Colonic mucosa (tissue), 4 donors: ENCODE measurements at places on chromosomes 1 and 21. TPM values are rescaled to one million over a fixed set of nuclear protein-coding genes. Genes with fewer than 3 reads are reported as not detected.

DNA sequence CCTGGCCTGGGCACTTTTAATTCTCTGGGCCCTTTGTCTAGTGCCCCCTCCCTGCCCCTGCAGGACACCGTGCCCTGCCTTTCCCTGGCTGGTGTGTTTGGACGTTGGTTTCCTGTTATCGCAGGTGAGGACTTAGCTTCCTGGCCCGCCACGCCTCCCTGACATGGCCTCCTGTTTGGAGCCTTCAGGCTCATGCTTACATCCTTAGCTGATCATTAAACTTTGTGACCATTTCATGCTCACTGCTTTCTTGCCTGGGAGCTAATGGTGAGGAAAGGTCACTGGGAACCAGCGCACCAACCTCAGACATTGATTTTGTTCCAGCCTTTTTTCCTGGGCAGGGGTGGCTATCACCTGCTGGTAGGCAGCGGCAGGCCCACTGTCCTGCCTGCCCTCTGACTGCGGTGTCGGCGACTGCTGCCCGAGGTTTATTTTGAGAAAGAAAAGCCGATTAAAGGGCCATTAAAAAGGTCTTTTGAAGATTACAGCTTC, 3.7 kb downstream of the PFKL start:
- peak; percentile 84 for DNase-seq

- DNase-seq, result no peak
Observed at GRCh38 chr1:44086692-44087474, 31.7 kb upstream of the KLF17 start.

- DNase-seq, result no peak
Observed at GRCh38 chr1:172909606-172910326, 141.0 kb downstream of the TNFSF18 start.

- DNase-seq, result no peak
Observed at GRCh38 chr1:195591917-195592672, 1016.1 kb downstream of the KCNT2 start.

The THEM5 gene
- total RNA-seq, result not detected

The GRHL3 gene
- 0.64 TPM for total RNA-seq

DNA sequence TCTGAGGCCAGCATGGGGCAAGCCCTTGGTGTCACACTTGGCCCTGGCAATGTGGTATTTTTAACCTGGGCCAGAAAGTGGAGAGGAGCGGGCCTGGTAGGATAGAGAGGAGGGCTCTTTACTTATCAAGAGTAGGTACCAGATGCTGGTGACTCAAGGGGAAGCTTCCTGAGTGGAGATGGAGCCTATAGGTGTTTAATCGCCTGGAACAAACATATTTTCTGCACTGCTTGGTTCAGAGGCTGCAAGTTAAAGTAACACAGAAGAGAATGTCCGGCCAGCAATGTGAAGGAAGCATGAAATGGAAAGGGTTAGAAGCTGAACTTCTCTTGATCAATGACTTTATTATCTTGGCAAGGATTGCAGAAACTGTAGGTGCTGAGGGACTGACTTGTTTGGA, 74.3 kb downstream of the DDR2 start:
- DNase-seq, result no peak

The CFHR2 gene
- not detected for total RNA-seq

- no peak for DNase-seq
Observed at GRCh38 chr1:106651028-106651762, 405.3 kb upstream of the PRMT6 start.

DNA sequence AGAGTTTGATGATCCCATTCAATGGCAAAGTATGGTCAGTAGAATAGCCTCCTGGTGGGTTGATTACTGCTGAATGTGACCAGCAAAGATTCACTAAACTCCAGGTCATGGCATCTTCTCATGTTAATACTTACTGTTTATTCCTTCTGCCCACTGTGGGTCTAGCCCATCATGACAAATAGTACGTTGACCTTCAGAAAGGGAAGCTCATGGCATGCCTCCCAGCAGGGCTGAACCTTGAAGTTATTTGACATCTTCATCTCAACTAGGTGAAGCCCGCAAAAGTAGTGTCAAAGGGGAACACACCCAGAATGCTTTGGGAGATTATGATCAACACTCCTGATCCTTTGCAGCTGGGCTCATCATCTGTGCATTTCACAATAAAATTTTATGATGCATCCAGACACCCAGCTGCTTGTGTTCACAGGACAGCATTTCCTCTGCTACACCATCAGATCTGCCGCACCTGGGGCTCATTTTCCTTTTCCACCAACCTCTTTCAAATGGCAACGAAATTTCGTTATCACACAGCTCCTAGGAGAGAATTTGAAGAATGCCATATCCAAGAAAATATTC, 49.6 kb downstream of the HLX start:
- no peak for DNase-seq

DNA sequence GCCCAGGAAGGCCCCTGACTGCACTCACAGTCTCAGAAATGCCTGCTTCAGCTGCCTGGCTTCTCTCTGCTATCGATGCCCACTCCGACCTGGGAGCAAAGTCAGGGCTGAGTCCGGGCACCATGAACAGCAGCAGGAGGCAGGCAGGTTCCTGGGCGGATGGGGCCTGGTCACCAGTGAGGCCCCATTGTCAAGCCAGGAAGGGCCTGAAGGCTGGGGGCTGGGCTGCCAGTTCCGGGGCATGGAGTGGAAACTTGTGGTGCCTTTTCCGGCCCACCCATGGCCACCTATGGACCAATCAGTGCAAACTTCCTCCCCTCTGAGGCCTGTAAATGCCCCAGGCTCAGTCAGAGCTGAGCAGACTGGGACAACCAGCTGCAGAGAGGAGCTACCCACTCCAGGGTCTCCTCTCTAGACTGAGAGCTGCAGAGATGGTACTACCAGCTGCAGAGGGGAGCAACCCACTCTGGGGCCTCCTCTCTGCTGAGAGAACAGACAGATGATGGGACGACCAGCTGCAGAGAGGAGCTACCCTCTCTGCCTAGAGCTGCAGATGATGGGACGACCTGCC, 286.5 kb downstream of the SMYD3 start:
- no peak for DNase-seq

- no peak for DNase-seq
Observed at GRCh38 chr21:45819478-45820170, 161.9 kb upstream of the COL6A1 start.

DNA sequence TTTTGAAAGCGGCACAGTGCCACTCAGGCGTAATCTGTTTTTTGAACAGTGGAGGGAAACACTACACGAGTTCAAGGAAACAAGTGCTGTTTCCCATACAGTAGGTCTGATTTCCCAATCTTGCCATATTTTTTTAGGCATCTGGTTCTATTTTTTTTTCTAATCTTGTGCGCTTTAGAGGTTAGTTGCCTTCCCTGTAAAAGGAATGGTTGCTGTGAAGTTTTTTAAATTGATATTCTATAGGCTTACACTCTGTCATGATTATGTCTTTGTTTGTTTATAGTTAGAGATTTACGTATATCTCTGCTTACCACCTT, 1.2 kb downstream of the NASP start:
- DNase-seq, result no peak

The RHBG gene
- total RNA-seq, result 0.12 TPM

DNA sequence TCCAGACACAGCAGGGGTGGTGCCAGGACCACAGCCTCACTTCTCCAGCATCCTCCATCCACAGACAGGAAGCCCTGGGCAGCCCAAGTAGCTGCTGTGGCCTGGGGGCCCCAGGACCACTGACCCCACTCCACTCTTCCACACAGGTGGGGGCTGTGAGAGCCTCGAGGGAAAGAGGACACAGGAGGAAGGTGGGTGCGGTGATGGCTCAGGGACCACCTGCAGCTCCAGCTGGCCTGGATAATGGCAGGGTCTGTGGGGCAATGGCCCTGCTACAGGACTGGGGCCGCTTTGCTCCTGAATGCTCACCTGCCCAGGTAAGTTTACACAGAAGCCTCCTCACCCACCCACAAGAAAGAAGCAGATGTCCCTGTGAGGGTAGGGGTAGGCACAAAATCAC, 18.3 kb upstream of the PRSS38 start:
- DNase-seq, result no peak

The CAPZA1 gene
- 178 TPM for total RNA-seq

- no peak for DNase-seq
Observed at GRCh38 chr1:77776007-77776700, 3.3 kb upstream of the MIGA1 start.

The METTL18 gene
- 6.4 TPM for total RNA-seq

DNA sequence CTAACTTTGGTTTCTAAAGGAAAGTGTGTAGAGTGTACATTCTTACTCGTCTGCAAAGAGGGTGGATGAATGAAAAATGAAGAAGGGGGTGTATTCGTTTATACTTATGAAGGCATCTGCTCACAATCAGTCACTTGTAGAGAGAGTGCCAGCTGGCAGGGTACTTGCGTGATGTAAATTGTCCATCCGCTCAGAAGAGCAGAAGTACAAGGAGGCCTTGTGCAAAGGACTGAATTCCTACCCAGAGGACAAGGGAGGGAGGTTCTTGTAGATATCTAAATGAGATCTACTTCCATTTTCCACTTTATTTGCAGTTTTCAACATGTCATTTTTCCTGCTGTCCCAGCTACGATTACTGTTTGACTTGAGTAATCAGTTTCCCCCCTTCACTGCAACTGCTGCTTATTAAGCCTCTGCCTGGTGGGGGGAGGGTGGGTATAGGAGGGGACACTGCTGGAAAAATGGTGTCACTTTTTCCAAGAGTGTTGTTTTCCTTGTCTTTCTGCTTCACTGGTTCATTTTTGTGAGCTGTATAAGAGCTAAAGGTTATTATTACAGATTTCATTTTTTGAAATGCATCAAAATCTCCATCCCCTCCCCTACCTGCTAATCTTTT, 67.3 kb downstream of the LAMC1 start:
- peak; percentile 38 for DNase-seq

The SLC2A5 gene
- total RNA-seq, result 4.9 TPM

- no peak for DNase-seq
Observed at GRCh38 chr1:183444243-183444642, 26.1 kb upstream of the NMNAT2 start.

The KCNJ10 gene
- 0.29 TPM for total RNA-seq

- DNase-seq, result no peak
Observed at GRCh38 chr1:165965857-165966256, 138.4 kb downstream of the UCK2 start.

GRCh38 chr1:70248729-70249128, 27.5 kb downstream of the SRSF11 start:
- DNase-seq, result no peak

GRCh38 chr1:53110370-53111072, 31.9 kb downstream of the SLC1A7 start:
- DNase-seq, result no peak

DNA sequence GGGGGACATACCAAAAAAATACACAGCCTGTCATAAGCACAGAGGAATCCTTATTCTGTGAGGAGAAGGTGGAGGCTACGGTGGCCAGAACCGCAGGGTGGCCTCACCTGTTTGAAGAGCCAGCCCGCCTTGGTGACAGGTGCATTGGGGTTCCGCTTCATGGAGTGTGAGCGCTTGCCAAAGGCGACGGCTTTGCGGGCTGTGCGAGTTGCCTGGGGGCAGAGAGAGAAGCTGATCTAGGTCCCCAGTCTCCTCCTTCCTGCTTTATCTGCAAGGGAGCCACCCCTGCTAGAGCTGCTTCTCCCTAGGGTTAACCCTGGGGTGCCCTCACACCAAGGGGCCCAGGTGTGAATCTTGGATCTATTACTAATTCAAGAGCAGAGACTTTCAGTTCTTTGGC, 54.3 kb upstream of the GOLT1A start:
- no peak for DNase-seq

DNA sequence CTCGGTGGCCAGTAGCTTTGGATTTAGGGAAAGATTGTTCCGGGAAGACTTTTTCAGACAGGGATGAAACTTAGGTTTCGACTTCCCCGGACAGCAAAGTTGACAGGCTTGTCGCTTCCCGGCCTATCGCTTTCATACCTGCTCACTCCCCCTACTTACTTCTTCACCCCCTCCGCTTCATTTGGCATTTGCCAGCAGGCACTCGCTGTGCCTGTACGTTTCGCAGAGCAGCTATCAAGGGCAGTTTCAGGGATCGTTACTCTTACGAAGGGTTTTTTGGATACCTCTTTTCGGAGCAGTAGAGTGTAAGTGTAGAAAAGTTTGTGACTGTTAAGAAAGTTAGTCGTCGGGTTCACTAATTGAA, 393 bp downstream of the BLZF1 start:
- DNase-seq, result peak; percentile 28

GRCh38 chr1:201313086-201313485, 29.8 kb downstream of the PKP1 start:
- DNase-seq, result no peak

- no peak for DNase-seq
Observed at GRCh38 chr21:39750670-39751069, 5.7 kb downstream of the IGSF5 start.

GRCh38 chr1:77039739-77040138, 172.5 kb downstream of the ST6GALNAC5 start:
- DNase-seq, result no peak

- DNase-seq, result peak; percentile 37
Observed at GRCh38 chr1:10431070-10431730, 967 bp downstream of the CENPS start.

The SERPINC1 gene
- 0.29 TPM for total RNA-seq

DNA sequence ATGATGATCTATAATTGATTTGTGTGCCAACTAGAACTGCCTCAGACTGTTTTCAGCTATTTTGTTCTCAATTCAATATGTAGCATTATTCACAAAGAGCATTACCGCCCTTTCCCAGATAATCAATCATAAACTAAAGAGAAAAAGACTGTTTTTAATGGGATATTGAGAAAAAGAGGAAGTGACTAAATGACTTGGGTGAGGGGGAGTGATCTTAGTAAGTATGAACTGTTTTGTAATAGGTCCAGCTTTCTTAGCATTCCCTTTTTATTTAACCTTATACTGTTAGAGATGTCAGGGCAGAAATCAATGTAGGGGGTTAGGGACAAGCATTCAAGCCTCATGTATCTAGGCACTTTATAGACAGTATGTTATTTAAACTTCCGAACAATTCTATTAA, 157.8 kb upstream of the DPYD start:
- no peak for DNase-seq

The GPX7 gene
- total RNA-seq, result 6.0 TPM

DNA sequence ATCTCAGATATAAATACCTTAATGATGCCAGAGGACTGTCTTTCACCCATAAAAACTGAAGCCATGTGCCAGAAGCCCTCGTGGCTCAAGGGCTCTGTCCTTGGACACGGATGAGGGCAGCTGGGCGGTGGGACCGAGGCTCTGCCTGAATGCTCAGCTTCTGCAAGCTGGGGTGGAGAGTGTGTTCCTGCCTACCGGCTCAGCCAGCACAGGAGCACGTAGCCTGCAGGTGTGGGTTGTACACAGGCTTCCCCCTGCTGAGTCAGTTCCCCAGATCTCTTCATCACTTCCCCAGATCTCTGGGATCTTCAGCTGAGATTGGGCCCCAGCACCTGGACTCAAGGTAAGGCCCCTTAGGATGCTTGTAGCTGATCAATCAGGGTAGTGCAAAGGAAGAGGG, 15.4 kb downstream of the KCNJ15 start:
- no peak for DNase-seq

DNA sequence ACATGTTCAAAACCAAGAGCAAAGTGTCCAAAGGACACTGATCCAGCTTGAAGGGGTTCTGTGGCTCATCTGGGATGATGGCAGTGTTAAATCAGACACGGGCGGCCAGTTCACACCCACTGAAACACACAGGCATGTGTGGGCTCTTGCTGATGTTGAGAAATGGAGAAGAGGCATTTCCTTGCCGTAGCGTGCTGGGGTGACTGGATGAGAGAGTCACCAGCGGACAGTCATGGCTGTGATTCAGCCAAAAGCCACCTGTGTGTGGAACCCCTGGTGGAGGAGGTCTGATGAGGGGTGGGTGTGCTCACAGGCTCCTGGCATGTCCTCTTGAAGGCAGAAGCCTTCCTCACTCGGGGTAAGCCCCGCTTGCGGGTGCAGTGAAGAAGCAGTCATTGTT, 7.2 kb downstream of the C1orf35 start:
- DNase-seq, result no peak

The TACSTD2 gene
- 1.2 TPM for total RNA-seq

- DNase-seq, result no peak
Observed at GRCh38 chr21:32427958-32428623, 15.6 kb downstream of the EVA1C start.

The FAM131C gene
- 0.21 TPM for total RNA-seq
